ENCODE measurements at places on chromosomes 3 and 15.

GRCh38 chr15:34999906-35000305 is 11.8 kb upstream of the ZNF770 start:
- no peak for DNase-seq

- no peak for DNase-seq
Observed at GRCh38 chr3:100765437-100765975, 56.2 kb downstream of the TFG start.

DNA sequence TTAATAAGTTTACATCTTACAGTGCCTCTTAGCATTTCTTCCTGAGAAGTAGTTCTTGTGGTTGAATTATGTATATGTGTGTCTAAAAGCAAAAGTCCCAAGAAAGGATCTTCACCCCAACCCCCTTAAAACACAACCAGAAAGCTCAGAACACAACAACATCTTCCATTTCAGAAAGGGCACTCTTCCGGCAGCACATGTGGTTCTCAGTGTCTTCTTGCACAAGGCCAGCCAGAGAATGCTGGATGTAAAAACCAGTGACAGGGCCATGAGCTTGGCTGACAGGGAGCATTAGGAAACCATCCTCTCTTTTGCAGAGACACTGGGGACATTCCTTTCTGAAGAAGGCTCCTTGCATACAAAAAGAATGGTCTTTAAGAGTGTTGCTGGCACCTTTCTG is 45.0 kb downstream of the EEFSEC start:
- no peak for DNase-seq

GRCh38 chr15:44160796-44161195 is 34.3 kb downstream of the FRMD5 start:
- DNase-seq: no peak

GRCh38 chr15:70912187-70912586 is 19.6 kb downstream of the LRRC49 start:
- no peak for DNase-seq

GRCh38 chr15:52284164-52284563 is 11.4 kb downstream of the MYO5C start:
- DNase-seq: no peak

- DNase-seq: no peak
Observed at GRCh38 chr3:120102674-120103073, 8.4 kb upstream of the GSK3B start.

- no peak for DNase-seq
Observed at GRCh38 chr15:64982472-64982871, 7.2 kb downstream of the SPG21 start.

DNA sequence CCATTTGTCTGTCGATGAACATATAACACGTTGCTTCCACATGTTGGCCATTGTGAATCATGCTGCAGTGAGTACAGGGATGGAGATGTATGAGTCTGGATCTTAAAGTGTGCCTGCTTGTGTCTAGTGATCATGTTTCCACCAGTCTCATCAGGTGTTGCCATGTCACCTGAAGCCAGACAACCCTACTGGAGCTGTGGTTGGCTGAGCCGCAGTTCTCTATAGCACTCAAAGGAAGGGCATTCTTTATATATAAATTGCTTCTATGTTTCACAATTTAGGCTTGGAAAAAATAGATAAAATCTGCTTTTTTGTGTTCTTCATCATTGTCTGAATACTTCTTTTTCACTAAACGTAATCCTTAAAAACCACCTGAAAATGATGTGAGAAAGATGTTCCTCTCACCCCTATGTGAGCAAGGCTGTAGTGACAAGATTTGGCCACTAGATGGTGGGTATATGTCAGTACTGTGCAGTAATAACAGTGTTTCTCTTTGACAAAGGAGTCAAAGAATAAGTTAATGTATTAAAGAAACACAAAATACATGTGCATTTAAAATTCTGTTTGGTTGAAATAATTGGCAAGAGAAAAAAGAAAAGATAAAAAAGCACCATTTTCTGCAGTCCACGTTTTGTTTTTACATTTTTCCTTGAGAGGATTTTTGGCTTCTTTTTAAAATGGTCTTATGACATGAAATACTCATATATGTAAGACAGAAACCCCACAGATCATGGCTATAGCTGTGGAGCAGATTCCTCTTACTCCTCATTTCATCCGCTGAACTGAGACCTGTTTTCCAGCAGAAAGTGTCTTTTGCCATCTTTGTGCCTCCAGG is 394.5 kb upstream of the DPPA4 start:
- DNase-seq: peak; percentile 27

- no peak for DNase-seq
Observed at GRCh38 chr15:99433757-99434450, 131.9 kb upstream of the MEF2A start.

DNA sequence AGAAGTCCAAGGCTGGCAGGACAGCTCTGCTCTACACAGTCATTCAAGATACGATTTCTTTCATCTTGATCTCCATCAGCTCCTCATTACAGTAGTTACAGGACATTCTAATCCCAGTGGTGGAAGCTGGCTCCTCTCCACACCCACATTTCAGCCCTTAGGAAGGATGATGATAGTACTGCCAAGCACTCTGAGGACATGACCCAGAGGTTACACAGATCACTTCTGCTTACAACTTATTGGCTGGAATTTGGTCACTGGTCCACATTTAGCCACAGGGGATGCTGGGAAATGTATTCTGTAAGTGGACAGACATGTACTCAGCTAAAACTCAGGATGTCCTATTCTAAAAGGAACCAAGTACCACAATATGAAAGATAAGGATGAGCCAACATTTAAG is 77.1 kb downstream of the IQCH start:
- DNase-seq: no peak

- DNase-seq: no peak
Observed at GRCh38 chr3:22907796-22908195, 295.3 kb upstream of the UBE2E2 start.

DNA sequence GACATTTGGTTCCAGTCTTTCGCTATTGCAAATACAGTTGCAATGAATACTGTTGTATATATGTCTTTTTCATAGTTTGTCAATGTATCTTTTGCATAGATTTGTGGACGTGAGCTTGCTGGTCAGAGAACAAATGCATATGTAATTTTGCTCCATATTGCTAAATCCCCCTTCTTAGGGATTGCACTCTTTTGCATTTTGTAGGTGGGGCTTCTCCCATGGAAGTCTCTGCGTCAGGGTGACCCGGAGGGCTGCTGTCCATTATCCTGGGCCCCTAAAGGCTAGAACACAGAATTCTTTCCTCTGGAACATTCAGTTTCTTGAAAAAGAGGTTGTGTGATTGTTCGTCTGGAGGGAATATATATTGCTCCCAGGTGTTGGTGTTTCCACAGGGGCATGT is 25.2 kb upstream of the KLHL25 start:
- no peak for DNase-seq

DNA sequence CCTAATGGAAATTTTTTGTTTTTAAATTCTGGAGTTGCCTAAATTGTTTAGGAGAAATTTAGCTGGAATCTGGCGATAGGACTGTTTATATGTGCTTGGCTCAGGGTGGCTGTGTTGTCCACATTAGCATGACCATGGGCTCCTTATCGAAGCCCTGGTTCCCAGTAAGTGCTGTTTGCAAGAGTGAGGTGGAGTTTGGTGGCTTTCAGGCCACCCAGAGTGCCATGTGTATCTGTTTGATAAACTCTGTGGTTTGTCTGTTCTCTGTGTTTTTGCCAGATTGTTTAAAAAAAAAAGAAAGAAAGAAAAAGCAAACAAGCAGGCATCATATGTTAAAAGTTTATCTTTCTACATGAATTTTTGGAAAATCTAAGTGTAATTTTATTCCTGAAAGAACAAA is 51.5 kb downstream of the PLCL2 start:
- DNase-seq: no peak

- no peak for DNase-seq
Observed at GRCh38 chr3:461006-461405, 264.4 kb downstream of the CHL1 start.

DNA sequence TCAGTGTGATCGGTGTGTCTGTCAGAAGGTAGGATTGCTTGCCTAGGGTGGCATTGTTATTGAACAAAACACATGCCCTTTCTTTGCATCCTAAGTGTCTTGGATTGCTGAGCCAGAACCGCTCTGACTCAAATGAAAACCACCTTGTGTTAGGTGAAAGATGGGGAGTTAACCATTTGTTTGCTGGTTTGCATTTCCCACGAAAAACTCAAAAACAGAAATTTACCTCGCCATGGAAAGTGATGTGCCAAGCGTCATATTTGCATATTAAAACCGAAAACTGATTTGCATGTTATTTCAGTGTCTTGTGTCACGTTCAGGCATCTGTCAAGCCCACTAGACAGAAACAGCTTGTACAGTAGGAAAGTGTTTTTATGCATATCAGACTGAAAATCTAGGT is 474.6 kb upstream of the TPRG1 start:
- no peak for DNase-seq

- no peak for DNase-seq
Observed at GRCh38 chr3:76961284-76961683, 78.6 kb upstream of the ROBO2 start.

- DNase-seq: no peak
Observed at GRCh38 chr3:179672918-179673317, 20.1 kb downstream of the USP13 start.

- DNase-seq: no peak
Observed at GRCh38 chr15:67901922-67902321, 62.1 kb upstream of the RNU6-1 start.

DNA sequence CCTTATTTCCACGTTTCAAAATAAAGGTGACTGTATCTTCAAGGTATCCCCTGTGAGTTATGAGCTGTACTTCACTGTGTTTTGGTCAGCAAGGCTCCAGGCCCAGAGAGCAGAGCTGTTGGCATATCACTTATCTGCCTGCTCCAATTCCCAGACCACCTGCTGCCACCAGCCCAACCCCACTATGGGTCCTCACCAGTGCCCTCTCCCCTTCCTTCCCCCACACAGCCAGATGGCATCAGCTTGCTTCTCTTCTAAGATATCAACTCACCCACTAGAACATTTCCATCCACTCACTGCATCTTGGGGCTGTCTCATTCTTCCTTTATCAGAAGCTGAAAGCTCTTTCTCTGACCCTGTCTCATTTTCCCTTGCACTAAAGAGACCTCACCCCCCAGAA is 136.9 kb upstream of the EIF1B start:
- DNase-seq: no peak

DNA sequence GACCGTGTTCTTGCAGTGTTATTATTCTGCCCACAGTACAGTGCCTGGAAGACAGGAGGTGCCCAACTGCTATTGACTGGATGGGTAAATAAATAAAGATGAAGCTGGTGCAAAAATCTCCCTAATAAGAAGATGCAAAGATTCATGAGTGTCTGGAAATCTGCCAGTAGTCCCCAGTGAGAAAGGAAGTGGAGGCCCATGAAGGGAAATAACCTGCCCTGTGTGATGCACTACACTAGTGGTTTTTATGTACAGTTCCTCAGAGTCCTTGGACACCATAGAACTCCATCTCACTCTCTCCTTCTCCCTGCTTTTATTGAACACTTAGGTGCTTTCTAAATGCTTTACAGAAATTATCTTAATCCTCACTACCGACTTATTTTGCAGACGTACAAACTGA is 8.3 kb upstream of the SUCLG2 start:
- no peak for DNase-seq

DNA sequence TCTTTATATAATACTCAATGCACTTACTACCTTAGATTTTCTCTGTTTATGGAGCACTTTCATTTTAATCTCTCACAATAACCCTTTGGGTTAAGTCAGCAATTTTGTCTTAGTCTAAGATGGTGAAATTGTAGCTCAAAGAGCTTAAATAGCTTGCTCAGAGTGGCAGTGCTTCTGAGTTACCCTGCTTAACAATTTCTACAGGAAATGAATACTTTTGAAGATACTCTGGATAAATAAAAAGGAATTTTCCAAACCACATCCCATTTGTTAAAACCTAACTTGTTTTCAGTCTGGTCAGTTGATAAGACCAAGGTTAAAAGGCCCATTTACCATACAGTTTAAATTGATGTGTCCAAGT is 37.2 kb downstream of the HMG20A start:
- no peak for DNase-seq

DNA sequence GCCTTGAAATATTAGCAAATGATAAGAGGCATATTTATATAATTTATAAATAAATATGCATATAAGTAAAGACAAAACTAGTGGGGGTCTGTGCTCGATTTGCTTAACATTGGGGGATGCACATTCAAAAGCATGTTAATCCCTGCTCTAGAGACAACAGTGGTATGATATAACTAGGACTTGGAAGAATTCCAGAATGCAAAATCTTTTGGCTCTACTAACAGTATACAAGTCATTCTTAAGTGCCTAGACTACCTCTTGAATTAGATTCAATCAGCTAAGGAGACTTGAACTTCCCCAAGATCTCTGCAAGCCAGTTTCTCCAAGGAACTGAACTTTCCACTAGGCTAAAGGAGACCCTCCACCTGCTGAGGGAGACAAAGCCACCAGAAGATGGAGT is 282.7 kb upstream of the RORA start:
- no peak for DNase-seq

DNA sequence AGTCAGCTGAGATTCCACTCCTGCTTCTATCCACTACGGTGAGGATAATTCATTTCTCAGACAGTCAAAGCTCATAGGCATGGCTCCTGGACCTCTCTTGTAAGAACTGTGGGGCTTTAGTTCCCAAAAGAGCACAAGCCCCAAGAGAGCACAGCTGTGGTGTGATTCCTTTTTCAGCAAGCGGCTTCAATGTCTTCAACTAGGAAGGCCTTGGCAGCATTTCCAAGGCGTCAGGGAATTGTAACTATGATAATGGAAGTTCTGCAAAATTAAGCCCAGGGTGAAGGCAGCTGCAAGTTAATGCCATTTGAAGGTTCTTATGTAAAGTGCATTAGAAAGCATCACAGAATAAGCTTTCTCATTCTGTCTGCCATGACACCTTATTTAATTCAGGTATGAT is 657.1 kb downstream of the GRM7 start:
- no peak for DNase-seq

GRCh38 chr15:47460795-47461573 is 256.3 kb upstream of the SEMA6D start:
- DNase-seq: no peak

DNA sequence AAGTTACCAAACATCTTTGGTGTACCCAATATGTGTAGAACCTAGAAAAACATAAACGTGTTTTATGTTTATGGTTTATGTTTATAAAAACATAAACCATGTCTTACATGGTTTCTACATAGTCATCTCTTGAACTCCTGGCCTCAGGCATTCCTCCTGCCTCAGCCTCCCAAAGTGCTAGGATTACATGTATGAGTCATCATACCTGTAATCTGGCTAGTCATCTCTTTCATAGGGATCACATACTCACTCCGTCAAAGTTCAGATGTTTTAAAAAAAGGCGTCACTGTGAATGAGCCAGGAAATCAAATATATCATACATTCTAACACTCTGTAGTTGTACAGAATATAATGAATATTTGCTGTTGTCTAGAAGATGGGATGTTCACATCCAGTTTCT is 178.6 kb downstream of the CPNE4 start:
- DNase-seq: no peak

All from stimulated activated CD8-positive, alpha-beta memory T cell treated with anti-CD3 and anti-CD28 coated beads, Interleukin-4, amount 100 ng/mL, for 4 hours (primary cell).